Activated gamma-delta T cell (primary cell): ENCODE measurements at places on chromosomes 7 and 10.

- DNase-seq, result no peak
These were observed 1.1 kb downstream of the ASL start for GRCh38 chr7:66076462-66077329.

GRCh38 chr10:4819707-4820106, 6.3 kb upstream of the AKR1E2 start:
- DNase-seq, result no peak

DNA sequence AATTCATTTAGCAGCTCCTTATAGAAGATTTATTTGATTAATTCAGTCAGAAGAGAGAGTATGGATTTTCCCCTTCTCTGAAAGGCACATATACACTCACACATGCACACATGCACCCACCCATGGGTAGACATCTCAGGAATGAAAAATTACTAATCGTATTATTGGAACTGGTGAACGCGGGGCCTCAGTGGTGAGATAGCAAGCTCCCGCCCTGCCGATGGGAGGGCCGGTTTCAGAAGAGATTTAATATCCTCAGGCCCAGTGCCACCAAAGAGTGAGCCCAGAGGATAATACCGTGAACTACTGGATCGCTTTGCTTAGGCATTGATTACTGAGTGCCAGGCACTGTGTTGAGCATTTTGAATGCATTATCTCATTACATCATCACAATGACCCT, 38.0 kb upstream of the EMX2 start:
- no peak for DNase-seq

- no peak for DNase-seq
These were observed 39.6 kb upstream of the PROSER2 start for GRCh38 chr10:11783558-11783865.

- no peak for DNase-seq
These were observed 11.8 kb downstream of the INPP5A start for GRCh38 chr10:132549371-132549770.

GRCh38 chr7:2613931-2614600, 17.7 kb upstream of the TTYH3 start:
- no peak for DNase-seq

DNA sequence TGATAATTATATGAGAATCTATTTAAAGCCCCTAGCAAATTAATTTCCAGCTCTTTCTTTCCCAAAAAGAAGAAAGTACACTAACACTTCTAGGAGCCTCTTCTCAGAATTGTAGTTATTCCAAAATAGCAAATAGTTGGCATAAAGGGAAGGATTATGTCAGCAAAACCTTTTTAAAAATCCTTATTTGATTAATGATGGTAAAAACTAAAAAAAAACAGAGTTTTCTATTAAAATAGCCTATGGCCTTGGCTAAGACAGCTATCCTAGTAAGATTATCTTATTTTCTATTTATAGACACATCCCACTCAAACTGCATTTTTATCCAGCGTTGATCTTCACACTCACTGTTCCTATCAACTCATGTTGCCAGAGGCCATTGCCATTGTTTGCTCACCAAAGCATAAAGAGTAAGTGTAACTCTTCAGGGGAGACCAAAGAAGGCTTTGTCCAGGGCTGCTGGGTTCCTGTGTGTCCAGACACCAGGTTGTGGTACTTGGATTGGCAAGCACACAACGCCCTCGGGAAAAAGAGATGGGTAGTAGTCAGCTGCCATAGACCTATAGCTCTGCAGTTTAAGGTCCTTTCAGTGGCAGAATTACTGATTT, 31.5 kb downstream of the ACTA2 start:
- DNase-seq, result no peak

- no peak for DNase-seq
These were observed 507 bp downstream of the SAR1A start for GRCh38 chr10:70169649-70170364.

GRCh38 chr10:132449811-132450181, 52.8 kb downstream of the PWWP2B start:
- no peak for DNase-seq

GRCh38 chr10:114753126-114753525, 68.5 kb upstream of the FHIP2A start:
- DNase-seq, result no peak

DNA sequence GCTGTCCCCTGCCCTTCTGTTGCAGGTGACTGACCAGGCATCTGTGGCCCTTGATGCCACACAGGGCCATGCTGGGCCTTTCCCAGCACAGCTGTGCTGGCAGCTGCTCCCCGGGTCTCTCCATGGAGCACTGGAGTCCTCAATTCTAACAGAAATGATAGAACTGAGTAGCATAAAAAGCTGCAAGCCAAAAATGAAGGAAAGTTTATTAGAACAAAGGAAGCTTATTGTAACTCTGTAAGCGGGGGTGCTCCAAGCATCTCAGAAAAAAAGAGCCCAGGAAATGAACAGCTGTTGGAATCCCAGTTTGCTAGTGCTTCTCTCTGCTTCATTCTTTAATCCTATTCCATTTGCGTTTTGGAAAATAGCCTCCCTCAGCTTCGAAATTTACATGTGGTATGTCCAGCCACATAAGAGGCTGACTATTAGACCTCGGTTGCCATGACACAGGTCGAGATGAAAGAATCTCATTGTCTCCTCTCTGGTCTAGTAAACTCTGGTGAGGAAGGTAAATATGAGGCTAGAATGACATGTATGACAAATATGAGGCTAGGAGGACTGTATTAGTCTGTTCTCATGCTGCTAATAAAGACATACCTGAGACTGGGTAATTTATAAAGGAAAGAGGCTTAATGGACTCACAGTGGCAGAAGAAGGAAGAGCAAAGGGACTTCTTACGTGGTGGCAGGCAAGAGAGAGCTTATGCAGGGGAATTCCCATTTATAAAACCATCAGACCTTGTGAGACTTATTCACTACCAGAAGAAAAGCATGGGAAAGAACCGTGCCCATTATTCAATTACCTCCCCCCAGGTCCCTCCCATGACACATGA, 23.7 kb downstream of the EPDR1 start:
- no peak for DNase-seq

DNA sequence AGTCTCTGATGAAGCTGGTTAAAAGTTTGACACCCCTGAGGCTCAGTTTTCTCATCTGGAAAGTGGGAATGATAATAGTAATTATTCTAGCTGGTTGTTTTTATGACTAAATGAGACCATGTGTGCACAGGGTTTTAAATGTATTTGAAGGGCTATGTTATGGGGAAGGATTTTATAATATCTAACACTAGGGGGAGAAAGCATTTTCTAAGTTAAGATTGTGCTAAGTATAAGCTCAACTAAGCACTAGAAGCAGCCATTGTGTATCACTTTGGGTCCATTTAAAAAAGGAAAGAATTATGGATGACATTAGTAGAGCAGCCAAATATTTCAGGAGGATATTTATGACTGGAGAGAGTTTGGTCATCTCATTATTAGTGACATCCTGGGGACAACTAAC, 49.5 kb upstream of the CREB5 start:
- no peak for DNase-seq

GRCh38 chr10:67802767-67803538, 35.0 kb downstream of the DNAJC12 start:
- no peak for DNase-seq

GRCh38 chr7:72249106-72249505, 163.0 kb downstream of the CALN1 start:
- no peak for DNase-seq
